ENCODE measurements at places on chromosomes 5 and 9.

GRCh38 chr5:134570886-134571285 is 45.4 kb downstream of the JADE2 start:
- no peak for DNase-seq

- DNase-seq, result no peak
Observed at GRCh38 chr5:15524712-15525111, 24.7 kb downstream of the FBXL7 start.

GRCh38 chr9:23674016-23674585 is 151.9 kb downstream of the ELAVL2 start:
- no peak for DNase-seq

DNA sequence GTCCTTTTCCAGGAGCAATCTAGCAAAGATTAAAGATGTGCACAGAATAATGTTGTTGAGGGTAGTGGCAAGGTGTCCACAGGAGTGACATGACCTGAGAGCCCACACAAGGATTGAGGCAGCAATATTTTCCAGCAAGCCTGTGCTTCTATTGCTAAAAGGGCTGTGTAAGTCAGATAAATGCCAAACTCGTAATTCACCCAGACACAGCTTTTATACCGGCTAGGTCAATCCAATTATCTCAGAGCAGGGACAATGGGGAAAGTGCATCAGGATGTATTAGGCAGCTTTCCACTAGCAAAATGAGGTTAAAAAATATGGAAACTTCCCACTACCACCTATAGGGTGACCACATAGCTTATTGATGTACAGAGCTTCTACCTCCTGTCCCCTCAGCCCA is 34.8 kb upstream of the RAB3C start:
- DNase-seq, result no peak

GRCh38 chr5:38013107-38013506 is 173.3 kb upstream of the GDNF start:
- DNase-seq, result no peak

GRCh38 chr5:147780924-147781573 is 1.5 kb downstream of the JAKMIP2 start:
- no peak for DNase-seq

DNA sequence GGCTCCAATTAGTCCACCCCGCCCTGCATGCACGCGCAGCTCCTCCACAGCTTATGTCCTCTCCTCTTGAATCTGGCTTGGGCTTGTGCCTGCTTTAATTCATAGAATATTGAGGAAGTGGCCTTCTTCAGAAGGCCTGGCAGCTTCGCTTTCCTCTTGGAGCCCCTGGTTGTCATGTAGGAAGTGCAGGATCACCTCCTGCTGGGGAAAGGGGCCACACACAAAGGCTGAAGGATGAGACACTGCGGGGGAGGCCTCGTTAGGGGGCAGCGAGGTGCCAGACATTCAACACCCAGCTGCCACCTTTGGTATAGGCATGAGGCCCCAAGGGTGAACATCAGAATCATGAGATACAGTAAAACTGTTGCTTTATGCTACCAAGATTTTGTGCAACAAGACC is 2.7 kb upstream of the CNOT6 start:
- no peak for DNase-seq

- no peak for DNase-seq
Observed at GRCh38 chr5:67347821-67348220, 151.2 kb upstream of the CD180 start.

DNA sequence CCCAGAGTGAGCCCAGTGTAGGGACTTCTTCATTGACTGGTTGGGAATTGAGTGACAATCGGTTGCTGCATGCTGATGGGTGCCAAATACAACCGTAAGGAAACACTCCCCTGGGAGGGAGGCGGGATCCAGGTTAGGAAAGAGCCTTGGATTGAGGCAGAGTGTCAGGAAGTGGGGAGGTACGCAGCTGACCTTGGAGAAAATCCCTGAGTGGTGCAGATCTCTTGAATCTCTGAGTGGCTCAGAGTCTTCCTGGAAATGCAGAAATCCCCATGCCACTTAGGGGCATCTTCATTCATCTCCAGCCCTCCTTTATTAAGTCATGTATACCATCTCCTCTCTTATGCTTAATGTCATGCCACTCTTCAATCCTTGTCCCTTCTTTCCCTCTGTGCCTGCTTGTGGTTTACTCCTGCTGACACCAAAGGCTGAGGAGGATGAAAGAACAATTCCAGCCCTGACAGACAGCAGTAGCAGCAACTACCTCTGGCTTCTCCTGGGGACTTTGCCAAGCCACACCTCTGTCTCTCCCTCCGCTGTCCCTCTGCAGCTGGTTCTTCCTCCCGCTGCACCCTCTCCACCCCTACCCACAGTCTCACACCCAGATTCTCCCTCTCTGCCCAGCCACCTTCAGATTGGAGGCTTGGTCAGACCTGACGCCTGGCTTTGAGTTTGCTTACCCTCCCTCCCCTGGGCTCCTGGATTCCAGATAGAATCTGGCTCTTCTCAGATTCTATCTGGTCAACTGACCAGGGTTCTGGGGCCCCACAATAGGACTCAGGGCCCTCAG is 14.1 kb upstream of the LCP2 start:
- DNase-seq, result no peak

GRCh38 chr5:131226899-131227298 is 37.0 kb upstream of the CDC42SE2 start:
- DNase-seq, result no peak

- DNase-seq, result no peak
Observed at GRCh38 chr9:28004900-28005299, 431.6 kb upstream of the C9orf72 start.

DNA sequence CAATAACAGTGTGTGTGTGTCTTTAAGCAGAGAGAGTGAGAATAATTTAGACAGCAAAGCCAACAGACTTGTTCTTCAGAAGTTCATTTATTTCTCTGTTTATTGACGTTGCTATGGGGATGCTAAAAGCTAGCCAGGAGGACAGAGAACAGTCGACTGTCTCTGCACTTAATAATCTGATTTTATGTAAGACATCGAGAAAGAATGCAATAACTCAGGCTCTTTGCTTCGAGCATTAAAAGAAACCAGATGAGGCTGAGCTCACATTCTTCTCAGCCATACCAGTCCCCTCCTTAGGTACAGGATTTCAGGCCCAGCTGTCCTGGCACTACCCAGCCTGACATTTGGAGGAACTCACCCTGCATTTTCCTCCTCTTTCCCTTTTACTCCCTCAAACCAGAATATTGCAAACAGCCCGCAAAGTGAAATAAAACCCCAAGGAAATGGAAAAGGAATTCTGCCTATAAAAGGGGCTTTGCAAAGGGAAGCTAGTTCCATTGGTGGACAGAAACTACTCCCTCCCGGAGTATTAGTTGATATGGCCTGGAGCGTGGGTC is 44.5 kb upstream of the DPYSL3 start:
- peak; percentile 82 for DNase-seq

- DNase-seq, result peak; percentile 96
Observed at GRCh38 chr5:167770461-167770860, 521.0 kb upstream of the WWC1 start.

GRCh38 chr9:77808751-77809081 is 160.6 kb upstream of the GNA14 start:
- no peak for DNase-seq

- no peak for DNase-seq
Observed at GRCh38 chr5:127010362-127010761, 20.0 kb downstream of the MARCHF3 start.

DNA sequence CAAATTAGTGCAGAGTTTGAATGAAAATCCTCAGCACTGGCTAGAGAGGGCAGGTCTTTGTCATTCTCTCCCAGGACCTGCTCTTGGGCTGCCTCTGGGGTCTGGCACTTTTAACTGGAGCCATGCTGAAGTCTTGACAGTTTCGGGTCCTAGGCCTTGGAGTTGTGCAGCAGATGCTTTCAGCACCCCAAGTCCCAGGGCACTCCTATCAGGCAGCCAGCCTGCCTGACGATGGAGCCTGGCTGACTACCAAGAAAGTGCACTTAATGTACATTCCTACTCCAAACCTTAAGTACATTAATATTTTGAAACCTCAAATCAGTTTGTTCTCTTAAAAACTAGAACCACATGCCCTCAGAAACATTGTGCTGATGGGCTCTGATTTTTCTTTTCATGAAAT is 69.3 kb upstream of the CXCL14 start:
- no peak for DNase-seq

DNA sequence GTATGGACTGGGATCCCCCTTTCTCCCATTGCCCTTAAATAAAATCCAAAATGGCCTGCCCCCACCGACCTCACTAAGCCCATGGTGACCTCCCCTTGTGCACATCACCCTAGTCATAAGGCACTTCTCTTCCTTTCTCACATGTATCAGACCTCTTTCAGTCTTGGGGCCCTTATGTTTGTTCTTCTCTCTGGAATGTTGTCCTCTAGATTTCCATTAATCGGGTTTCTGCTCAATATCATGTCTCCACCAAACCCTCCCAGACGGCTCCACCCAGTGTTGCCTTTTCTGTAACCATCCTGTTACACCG is 196.3 kb downstream of the ERCC6L2 start:
- no peak for DNase-seq

DNA sequence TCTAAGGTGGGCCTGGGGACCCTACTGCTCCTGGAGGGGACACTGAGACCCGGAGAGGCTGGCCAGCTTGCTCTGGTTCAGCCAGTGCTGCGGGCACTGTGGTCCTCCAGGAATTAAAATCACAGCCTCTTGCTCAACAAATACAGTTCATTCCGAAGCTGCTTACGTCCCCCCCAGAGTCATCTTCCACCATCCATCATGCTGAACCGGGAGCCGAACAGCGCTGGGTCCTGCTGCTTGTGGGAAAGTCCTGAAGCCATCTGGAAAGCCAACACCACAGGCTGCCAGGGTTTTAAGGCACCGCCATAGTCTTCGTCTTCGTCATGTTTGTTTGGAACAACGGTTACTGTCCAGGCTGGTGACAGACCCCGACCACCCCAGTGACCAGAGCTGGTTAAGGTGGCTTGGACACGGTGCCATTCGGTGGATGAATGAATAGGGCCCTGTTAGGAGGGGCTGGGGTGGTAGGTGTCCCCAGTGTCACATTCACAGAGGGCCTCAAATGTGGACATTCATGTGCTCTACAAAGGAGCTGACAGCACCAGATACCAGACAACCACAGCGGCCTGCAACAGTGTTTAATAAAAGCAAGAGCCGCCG is 81.6 kb upstream of the PHYKPL start:
- DNase-seq, result no peak

GRCh38 chr5:180813420-180813819 is 10.8 kb upstream of the MGAT1 start:
- no peak for DNase-seq

DNA sequence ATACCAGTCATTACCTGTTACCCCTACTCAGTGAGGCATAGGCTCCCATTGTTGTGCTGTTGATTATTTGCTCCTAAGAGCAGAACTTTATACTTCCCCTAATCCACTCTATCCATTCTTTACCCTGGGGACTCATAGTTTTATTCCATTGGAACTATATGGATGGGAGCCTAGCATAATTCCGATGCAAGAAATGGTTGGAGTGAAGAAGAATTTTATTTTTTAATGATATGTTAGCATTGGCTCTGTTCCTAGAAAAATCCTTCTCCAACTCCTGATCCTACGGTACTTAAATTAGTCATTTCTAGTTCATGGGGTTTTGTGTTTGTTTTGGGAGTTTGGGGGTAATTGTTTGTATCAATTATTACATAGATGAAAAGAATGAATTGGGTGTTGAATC is 191.5 kb downstream of the GOLPH3 start:
- DNase-seq, result no peak

GRCh38 chr5:157046041-157046440 is 12.9 kb downstream of the HAVCR1 start:
- DNase-seq, result no peak

DNA sequence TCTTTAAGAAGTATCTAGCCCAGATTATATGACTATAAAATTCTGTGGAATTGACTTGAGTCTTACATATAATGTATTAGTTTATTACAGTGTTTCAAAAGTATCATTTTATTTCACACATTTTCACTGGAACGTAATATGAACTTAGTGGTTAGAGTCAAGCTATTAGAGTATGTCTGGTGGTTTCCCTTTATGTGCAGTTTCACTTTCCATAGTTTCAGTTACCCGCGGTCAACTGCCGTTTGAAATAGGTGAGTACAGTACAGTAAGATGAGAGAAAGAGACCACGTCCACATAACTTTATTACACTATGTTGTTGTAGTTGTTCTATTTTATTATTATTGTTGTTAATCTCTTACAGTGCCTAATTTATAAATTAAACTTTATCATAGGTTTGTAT is 50.5 kb downstream of the COMMD10 start:
- no peak for DNase-seq

- no peak for DNase-seq
Observed at GRCh38 chr5:170297589-170298462, at the start of gene LCP2. Gene LCP2, minus strand, starts transcription at chr5:170297777. Its CDS starts 166 bp downstream, at chr5:170297611.

- no peak for DNase-seq
Observed at GRCh38 chr9:114299286-114300152, 23.4 kb upstream of the ORM1 start.

GRCh38 chr5:149320791-149321330 is 24.4 kb upstream of the GRPEL2 start:
- DNase-seq, result peak; percentile 88

DNA sequence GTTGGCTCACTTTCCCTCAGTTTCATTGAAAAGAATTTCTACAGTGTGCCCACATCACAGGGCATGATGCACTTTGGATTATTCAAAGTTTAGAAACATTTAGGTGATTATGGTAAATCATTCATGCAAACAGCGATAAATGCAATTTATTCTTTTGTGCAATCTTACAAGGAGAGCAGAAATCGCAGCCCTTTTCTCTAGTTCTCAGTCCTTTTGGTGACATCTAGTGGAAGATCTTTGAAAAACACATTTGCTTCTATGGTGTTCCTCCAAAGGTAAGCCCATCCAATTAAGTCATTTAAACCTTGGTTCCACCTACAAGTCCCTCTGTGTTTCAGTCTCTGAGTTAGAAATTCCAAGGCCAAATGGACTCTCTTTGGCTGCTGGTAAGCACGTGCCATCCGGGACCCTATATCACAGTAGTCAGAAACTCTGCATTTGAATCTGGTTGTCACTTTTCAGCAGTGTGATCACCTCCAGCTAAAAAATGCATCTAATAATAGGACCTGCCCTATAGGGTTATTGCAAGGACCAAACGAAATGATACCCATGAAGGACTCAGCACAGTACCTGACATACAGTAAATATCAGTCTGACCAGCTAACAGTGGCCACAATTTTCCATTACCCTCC is 66.4 kb downstream of the MACROH2A1 start:
- peak; percentile 26 for DNase-seq

GRCh38 chr9:105262497-105262896 is 18.0 kb downstream of the SLC44A1 start:
- DNase-seq, result no peak

DNA sequence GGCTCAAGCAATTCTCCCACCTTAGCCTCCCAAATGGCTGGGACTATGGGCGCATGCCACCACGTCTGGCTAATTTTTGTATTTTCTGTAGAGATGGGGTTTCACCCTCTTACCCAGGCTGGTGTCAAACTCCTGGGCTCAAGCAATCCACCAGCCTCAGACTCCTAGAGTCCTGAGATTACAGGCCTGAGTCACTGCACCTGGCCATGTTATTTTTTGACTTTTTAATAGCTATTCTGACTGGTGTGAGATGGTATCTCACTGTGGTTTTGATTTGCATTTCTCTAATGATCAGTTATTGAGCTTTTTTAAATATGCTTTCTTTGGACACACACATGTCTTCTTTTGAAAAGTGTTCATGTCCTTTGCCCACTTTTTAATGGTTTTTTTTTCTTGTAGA is 38.2 kb downstream of the FBXW2 start:
- no peak for DNase-seq
